Tibial artery (tissue), 4 donors: ENCODE measurements at places on chromosomes 1 and 21.

- no peak for DNase-seq
Measured at GRCh38 chr1:231232870-231233734, 7.9 kb upstream of the GNPAT start.

GRCh38 chr1:247542811-247543210, 6.1 kb upstream of the GCSAML start:
- DNase-seq = no peak

DNA sequence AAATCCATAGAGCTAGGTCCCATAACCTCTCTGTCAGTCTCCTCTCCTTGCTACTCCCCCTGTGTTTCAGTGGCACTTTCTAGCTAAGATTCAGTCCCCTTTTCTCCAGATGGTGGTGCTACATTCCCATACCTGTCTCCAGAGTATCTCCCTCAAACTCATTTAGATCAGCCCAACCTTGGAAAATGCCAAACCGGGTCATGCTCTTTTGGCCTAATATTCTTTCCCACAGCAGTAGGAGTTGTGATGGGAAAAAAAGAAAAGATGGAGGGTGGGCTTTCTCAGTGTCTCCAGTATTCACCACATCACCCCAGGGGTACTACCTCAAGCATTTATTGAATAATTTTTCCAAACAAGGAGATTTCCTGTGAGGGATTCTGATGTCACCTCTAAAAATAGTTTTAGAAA, 3.2 kb upstream of the RXFP4 start:
- DNase-seq = no peak

DNA sequence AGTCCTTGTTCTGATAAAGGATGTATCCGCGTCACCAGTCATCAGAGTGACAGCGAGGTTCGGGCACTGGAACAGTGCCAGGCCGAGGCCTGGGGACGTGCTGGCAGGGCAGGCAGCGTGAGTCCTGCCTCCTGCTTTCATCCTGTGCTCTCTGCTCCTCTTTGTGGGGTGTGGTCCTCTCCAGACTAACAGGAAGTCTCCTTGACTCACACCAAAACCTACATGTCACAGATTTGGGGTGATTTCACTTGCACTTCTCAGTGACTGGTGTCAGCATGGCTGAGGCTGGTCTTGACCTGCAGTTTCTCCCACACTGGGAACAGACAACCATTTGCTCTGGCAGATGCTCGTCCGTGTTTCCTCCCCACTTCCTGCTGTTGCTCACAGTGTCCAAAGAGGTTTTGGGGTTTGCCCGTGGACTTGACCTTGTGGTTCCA, 8.8 kb upstream of the NLRP3 start:
- no peak for DNase-seq

DNA sequence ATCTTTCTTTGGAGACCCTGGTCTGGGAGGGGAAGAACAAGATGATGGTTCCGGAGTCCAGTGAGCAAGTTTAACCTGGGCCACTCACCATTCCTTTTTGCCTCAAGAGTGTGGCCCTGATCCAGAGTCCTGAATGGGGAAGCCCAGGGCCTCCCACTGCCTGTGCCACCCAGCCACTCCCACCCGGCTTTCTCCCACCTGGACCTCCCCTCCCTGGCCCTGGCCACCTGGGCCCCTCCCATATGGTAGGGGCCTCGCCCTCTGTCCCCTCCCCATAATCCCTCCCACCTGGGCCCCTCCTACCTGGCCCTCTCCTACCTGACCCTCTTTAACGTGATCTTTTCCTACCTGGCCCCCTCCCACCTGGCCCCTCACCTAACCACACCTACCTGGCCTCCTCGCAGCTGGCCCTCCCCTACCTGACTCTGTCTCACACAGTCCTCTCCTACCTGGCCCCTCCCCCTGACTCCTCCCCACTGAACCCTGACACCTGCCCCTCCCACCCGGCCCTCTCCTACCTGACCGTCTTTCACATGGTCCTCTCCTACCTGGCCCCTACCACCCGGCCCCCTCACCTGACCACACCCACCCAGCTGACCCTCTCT, 220.7 kb upstream of the VAMP3 start:
- no peak for DNase-seq

GRCh38 chr1:215888159-215888558, 321.1 kb downstream of the KCTD3 start:
- DNase-seq = no peak

- no peak for DNase-seq
Measured at GRCh38 chr1:230144010-230144614, 77.1 kb downstream of the GALNT2 start.

DNA sequence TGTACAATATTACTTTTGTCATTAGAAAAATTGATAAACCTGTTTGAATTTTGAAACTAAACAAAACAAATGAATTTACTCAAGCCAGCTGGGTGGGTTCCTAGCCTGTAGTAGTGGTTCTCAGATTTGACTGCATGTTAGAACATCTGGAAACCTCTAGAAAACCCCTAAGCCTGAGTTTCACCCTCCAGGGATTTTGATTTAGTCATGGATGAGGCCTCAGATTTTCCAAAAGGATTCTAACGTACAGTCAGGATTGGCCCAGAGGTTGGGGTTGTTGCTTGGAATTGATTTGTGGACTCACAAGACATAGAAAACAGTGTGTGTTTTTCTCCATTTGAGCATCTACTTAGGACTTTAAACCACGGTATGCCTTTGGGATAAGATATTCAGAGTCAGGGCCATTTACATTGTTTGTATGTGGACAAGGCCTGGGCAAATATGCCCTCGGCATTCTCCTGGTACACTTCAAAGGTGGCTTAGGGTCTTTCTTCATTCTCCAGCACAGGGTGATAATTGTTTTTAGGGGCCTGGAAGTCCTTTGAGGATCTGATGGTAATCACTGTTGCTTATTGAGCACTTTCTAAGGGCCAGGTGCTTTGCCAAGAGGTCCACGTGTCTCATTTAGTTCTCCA, 42.6 kb downstream of the ATP5PO start:
- no peak for DNase-seq

DNA sequence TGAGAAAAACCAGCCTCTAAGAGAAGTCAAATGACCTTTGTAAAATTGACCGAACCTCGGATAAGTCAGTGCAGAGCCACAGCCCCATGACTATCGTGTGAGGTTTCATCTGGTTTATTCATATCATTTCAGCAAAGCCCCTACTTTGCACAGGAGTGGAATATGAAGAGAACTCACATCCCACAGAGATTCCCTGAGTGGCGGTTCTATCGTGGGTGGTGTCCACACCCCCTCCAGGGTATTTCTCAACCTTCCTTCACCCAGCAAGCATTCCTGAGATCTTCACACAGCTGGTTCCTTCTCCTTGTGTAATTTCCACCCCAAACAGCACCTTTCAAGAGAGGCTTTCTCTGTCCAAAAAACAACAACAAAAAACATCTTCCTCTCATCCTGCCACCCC, 47.5 kb downstream of the EVA1C start:
- no peak for DNase-seq

DNA sequence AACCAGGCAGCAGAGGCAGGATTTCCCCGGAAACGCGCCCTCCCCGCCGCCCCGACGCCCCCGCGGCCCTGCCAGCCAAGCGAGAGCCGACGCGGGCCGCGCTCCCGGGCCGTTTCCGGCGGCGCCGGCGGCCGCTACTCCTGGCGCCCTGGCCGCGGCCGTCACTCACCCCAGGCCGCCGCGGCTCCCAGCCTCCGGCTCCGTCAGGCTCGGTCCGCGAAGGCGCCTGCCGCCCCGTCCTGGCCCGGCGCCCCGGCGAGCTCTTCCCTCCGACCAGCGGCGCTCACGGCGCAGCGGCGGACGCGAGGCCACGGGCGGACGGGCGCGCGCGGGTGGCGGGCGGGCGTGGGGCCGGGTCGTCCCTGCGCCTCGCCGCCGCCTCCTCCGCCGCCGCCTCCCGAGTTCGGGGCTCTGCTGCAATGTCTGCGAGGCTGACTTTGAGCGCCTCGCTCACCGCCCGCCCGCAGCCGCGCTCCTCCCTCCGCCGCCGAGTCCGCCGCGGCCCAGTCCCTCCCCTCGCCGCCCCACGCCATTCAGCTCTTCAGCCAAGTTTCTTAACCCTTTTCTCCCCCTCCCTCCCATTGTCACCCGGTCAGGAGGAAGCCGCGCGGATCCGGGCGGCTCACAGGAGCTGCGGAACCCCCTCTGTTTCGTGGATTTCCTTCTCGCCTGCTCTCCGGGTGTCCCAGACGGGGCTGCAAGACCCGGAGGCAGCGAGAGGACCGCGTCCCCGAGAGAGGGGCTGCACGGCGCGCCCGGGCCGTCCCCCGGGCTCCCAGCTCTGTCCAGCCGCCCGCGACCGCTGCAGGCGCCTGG, at the start of gene NRIP1:
Gene NRIP1, minus strand, starts transcription at position 425 of the 816 bp plus-strand sequence. CDS start 96,808 bp downstream, outside the sequence.
- peak; percentile 94 for DNase-seq

- no peak for DNase-seq
Measured at GRCh38 chr1:90718411-90719329, 1.6 kb upstream of the BARHL2 start.

- DNase-seq = peak; percentile 70
Measured at GRCh38 chr1:23019863-23020625, 776 bp downstream of the KDM1A start.

GRCh38 chr1:11563560-11564069, 84.7 kb downstream of the DISP3 start:
- DNase-seq = no peak

DNA sequence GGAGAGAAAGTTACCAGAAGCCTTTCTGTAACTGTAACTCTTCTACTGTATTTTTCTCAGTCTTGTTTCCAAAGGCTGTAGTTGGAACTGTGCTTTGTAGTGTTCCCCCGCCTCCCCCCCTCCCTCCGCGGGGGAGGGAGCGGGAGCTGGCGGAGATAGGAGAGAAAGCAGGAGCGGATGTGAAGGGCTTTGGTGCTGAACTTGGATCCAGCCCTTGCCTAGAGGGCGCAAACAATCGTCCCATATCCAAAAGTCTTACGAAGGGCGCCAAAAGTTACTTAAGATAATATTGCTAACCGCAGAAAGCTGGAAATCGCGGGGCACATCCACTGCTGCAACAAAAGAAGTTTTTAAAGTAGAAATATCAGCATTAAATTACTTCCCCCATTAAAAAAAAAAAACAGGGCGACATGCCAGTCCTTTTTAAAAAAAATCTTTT, 2.4 kb upstream of the NFIA start:
- DNase-seq = peak; percentile 90

DNA sequence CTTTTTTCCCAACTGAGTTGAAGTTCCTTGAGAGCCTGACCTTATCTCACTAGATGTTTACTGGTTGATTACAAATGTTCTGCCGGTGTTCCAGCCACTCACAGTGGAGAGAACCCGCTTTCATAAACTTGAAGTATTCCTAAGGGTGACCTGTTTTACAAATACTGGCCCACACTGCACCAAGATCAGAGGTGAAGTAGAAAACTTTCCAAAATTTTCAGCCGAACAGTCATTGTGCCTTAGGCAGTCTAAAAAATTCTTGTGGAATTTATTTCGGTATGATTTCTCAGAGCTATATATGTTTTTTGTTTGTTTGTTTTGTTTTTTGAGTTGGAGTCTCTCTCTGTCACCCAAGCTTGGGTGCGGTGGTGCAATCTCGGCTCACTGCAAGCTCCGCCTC, 44.9 kb upstream of the GUCA2B start:
- no peak for DNase-seq

GRCh38 chr1:182262425-182262824, 129.2 kb downstream of the GLUL start:
- DNase-seq = no peak

- no peak for DNase-seq
Measured at GRCh38 chr1:111786669-111787207, 31.0 kb downstream of the DDX20 start.

DNA sequence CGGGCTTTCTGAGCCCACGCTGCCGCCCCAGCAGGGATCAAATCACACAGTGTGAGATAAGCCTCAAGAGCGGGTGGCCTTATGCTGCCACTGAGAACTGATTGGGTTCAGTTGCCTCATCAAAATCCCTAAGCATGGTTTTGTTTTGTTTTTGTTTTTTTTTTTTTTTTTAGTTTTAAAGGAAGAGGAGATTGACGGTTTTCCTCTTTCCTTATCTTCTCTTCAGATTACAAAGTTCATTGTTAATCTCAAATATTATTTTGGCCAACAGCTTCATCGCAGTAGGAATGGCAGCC, 651 bp downstream of the COA6 start:
- DNase-seq = no peak

DNA sequence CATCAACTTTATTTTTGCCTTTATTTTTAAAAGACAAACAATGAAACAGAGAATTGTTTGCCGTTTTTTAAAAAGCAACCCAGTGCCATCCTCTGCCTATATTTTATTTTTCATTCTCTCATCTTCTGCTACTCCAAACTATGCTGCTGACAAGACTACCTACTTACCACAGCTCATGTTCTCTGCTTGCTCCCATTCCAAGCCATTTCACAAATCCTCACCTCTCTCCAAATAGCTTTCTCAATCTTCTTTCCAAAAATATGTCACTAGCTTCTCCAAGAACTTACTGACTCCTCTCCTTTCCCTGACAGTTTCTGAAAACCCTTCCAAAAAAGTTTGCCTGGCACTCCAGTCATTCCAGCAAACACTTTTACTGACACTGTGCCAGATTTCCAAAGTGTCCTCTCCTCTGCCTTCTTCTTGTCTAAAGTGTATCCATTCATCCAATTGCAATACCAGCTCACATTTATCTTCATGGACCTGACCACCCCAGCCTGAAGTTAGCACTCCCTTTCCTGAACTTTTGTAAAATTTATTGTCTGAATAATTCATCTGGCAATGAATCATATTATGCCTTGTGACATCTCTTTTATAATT, 766.5 kb upstream of the B3GALT2 start:
- no peak for DNase-seq

GRCh38 chr1:114224196-114224907, 70.7 kb upstream of the SYT6 start:
- DNase-seq = no peak
